Activated naive CD4-positive, alpha-beta T cell treated with anti-CD3 and anti-CD28 coated beads, Interleukin-2, amount 50 U/mL, for 72 hours (primary cell): ENCODE measurements at places on chromosomes 2 and 18. TPM values are rescaled to one million over a fixed set of nuclear protein-coding genes. Genes with fewer than 3 reads are reported as not detected.

Gene PRKAG3
- total RNA-seq: not detected

Gene CCDC68
- total RNA-seq: not detected

Gene GTF2A1L
- not detected for total RNA-seq

Gene UBE2F
- total RNA-seq: 175 TPM

Gene LIPG
- total RNA-seq: 0.11 TPM

Gene NETO1
- total RNA-seq: not detected

DNA sequence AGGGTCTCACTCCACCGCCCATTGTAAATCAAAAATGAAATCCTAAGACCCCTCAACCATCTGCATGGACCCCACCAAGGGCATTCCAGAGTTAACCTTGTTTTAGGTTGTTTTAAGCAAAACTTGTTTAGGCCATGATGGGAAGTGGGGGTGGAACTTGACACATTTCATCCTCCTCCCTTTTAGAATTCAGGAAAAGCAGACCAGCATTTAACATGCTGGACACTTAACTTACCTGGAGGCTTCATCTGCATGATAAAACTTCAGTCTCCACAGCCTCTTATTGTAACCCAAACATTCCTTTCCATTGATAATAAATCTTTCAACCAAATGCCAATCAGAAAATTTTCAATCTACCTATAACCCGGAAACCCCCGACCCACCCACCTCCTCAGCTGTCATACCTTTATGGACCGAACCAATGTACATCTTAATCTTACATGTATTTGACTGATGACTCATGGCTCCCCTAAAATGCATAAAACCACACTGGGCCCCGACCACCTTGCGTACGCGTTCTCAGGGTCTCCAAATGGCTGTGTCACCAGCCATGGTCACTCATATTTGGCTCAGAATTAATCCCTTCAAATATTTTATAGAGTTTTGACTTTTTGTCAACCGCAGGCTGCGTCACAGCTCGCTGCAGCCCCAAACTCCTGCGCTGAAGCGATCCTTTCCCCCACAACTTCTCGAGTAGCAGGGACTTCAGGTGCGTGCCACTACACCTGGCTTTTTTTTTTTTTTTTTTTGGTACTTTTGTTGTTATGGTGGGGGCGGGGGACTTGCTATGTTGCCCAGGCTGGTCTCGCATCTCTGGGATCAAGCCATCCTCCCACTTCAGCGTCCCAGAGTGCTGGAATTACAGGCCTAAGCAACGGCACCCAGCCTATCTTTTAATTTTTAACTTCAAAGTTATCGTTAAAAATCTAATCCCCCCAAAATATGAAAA is 917 bp downstream of the MPPE1 start:
- DNase-seq: no peak

DNA sequence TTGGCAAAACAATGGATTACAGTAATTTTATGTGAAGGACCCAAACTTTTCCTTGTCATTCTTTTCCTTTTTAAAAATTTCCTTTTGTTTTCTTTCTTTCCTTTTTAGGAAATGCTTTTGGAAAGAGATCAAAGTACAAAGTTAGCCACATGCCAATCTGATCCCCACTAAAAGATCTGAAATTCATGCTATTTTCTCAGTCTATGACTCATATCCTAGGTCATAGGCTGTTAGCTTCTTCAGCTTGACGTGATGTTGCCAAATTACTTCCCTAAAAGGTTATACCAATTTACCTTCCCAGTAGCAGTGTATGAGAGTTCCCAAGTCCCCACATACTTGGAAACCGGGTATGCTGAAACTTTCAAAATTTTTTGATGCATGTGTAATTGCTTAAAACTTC is 355.3 kb downstream of the INSIG2 start:
- DNase-seq: no peak

- no peak for DNase-seq
Measured at GRCh38 chr18:66558773-66559172, 45.1 kb downstream of the CDH19 start.

DNA sequence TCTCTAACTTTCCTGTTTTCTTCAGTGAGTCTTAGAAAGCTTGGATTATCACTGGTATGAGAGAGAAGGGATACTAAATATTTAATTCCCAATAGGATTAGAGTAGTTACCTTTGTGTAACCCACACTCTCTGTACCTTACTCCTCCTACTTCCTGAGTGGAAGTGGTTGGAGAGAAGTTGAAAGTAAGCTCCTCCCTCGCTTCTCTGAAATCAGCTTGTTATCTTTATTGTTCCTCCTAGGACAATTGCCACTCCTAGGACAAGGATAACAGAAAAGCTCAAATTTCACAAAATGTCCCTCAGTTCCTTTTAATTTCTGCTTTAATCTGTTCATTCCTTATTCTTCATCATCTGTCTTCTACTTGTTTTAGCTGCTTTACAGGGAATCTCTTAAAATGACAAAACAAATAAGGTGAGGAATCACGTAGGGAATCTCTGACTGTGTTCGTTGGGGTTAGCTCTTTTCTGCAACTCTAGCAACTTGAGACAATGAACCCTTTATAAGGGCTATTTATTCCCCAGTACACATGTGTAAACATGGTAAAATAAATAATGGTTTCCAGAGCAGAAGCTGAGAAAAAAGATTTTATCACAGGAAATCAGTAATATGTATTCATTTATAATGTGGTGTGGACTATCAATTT is 8.6 kb downstream of the ITPRID2 start:
- no peak for DNase-seq

GRCh38 chr2:241894056-241894641 is 24.6 kb downstream of the RTP5 start:
- DNase-seq: peak; percentile 38

DNA sequence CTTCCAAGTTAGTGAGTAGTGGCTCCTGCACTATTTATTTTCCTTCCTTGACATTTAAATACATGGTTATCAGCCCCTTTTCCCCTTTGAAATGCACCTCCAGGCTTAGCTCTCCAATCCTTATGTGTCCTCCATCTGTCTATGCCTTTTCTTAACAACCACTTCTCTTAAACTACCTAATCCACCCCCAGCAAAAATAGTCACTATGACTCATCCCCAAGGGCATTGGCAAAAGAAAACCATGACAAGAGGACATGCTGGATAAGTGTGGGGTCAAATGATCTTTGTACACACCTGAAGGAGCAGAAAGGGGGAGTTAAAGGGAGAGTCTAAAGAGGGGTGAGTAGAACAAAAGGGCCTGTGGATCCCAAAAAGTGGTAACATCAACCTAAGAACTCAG is 127.2 kb downstream of the ANKRD44 start:
- no peak for DNase-seq
